Activated T-helper 9 cell treated with anti-CD3 and anti-CD28 coated beads, Interleukin-2, amount 50 U/mL, for 16 hours (primary cell): ENCODE measurements at places on chromosomes 5 and 9.

- DNase-seq, result no peak
Observed at GRCh38 chr5:22473886-22474285, 379.3 kb downstream of the CDH12 start.

- no peak for DNase-seq
Observed at GRCh38 chr5:13328316-13328715, 616.2 kb downstream of the DNAH5 start.

DNA sequence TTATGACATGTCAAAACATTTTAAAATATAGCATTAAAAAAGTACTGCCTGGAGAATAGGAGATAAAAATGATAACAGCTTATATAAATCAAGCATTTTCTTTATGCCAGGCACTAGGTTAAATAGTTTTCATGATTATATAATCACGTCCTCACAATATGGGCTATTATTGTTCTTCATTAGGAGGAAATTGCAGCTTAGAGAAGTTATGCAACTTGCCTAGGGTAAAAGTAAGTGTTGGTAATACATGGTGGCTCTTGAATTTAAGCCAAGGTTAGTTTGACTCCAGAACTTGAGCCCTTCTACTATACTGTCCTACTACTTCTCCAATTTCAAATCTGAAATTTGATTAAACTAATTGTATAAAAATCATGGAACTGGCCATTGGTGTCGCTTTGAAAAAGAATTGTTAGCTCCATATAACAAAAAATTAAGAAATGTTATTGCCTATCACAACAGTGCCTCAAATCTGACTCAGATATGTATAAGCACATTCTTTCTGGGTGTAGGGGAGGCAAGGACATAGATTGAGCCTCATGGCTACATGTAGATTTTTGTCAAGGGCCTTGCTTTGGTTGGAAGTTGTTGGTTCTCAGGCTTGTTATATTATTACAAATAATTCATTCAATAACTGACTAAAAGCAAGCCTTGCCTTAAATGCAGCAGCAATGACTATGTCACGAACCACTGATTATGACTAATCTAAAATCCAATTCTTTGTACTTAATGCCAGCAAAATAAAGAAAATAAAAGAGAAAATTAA is 223.5 kb upstream of the DAB2 start:
- DNase-seq, result no peak

DNA sequence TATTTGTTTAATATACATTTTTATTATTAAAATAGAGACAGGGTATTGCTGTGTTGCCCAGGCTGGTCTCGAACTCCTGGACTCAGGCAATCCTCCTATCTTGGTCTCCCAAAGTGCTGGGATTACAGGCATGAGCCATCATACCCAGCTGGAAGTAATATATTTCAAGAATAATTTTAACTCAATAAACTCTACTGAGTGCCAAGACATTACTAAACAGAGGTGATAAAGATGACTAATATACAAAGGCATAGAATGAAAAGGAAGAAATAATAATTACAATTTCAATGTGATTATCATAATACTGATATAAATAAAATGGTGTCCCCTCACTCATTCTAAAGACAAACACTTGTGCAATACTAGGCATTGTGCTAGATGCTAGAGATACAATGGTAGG is 13.9 kb downstream of the GOLPH3 start:
- DNase-seq, result no peak

DNA sequence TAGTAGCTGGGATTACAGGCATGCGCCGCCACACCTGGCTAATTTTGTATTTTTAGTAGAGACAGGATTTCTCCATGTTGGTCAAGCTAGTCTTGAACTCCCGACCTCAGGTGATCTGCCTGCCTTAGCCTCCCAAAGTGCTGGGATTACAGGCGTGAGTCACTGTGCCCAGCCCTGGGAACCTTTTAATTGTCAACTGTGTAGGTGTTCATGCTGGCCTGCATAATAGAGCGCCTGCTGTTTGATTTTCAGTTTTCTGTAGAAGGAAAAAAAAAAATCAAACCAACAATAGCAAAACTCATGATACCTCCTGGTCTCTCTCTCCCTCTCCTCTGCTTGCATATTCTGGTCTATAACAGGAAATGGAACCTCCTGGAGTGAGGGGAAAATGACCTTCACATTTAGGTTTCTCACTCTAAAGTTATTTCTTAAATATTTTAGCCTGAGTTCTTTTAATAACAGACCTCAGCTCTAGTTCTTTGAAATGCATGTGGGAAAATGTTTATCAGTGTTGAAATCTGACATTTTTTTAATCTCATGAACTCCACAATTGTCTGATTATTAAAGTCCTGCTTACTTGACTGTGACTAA is 51.7 kb downstream of the EXOSC2 start:
- DNase-seq, result no peak

- DNase-seq, result no peak
Observed at GRCh38 chr9:68546596-68547390, 6.1 kb upstream of the TMEM252 start.

DNA sequence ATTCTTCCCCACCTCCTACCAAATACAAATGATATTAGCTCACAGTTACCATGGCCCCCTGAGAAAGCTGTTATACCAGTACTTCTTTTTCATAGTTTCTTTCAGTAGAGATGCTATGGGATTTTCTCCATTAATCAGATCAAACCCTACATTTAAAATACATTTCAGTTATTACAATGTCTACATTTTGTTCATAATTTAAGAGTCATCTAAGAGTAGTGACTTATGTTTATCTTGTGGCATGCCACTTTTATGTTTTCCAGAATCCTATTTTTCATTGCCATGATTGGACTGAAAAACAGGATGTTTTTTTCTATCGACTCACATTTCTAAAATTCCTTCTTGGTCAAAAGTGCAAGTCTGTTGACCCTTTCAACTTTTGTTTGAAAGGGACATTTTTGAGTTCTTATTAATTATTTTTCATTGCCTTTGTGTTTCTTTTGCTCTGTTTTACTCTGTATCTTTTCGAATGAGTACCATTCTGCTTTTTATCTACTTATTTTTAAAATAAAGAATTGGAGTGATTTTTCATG is 77.4 kb upstream of the ANXA1 start:
- no peak for DNase-seq

- DNase-seq, result no peak
Observed at GRCh38 chr5:60533789-60534188, 166.2 kb downstream of the DEPDC1B start.

GRCh38 chr5:76389513-76390154 is 13.5 kb upstream of the IQGAP2 start:
- no peak for DNase-seq

- DNase-seq, result no peak
Observed at GRCh38 chr5:150302301-150303069, at the start of gene ARSI. TSS of gene ARSI (minus strand) at chr5:150302905. CDS start at chr5:150302373, 532 bp downstream.

DNA sequence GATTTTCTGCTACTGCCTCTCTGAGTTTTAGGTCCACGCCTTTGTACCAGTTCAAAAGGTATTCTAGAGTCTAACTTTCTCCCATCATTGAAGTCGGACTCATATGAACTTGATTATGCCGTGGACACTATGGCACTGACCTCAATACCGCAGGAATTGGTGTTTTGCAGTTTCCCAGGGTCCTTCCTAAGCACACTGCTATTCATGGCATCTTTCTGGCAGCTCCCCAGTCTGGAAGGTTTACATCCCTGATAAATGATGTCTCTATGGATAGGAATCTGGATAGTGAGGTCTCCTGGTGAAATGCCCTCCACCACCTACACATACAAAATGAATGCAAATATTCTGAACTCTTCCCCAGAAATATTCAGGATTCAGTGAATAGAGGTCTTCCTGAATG is 422.2 kb downstream of the CTNND2 start:
- no peak for DNase-seq

DNA sequence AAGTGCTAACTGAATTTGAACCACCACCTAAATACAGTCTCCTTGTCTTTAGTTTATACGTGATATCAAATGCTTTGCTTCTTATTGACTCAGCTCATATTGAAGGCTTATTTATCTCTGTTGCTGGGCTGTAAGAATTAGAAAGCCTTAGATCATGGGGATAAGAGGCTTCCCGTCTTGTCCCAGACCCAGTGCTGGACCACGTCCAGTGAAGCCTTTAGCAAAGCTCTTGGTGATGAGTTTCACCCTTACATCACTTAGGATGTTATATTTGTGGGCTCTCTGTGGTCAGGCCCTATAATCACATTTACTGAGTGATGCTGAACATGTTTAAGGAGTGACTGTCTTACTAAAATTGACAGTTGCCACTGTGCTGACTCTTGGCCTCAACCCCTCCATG is 11.2 kb downstream of the FAM240B start:
- no peak for DNase-seq

DNA sequence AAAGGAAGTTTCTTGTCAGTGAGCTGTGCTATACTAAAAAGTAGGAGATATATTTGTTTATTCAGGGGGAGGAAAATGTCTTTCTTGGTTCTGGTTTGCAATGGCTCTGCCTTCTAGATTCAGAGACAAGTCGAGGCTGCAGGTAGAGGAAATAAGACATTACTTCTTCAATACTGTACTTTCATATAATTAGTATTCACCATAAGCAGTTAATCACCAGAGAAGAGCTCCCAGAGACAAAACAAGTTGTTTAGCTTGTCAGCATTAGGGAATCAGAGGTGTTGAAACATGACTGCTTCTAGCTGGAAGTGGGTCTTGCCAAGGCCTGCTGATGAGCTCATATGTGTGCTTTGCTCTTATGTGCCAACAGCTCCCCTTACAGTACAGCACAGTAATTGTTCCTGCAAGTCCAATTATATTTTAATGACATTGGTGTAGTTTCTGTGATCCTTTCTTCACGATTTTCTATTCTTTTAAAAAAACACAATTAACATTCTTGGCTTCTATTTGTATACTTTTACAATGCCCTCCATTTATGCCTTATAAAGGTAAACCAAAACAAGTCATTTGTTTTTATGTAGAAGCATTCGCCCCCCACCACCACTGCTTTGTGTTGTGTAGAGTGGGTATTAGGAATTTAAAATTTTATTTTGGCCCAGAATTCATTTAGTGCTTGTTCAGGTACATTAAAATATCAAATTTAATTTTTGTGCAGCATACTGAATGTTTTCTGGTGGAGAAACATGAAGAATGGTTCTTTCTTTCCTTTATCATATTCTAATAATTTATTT is 112.2 kb downstream of the RPS23 start:
- no peak for DNase-seq

- DNase-seq, result no peak
Observed at GRCh38 chr9:109341561-109341960, 20.7 kb upstream of the EPB41L4B start.

DNA sequence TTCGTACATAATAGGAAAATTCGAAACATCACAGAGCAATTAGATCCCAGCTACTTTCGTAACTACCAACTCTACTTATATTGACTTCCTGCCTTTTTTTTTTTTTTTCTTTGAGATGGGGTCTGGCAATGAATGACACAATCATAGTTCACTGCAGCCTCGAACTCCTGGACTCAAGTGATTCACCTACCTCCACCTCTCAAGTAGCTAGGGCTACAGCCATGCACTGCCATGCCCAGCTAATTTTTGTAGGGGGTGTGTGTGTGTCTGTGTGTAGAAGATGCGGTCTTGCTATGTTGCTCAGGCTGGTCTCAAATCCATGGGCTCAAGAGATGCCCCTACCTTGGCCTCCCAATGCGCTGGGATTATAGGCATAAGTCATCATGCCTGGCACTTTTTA is 5.8 kb upstream of the PAIP2 start:
- no peak for DNase-seq

DNA sequence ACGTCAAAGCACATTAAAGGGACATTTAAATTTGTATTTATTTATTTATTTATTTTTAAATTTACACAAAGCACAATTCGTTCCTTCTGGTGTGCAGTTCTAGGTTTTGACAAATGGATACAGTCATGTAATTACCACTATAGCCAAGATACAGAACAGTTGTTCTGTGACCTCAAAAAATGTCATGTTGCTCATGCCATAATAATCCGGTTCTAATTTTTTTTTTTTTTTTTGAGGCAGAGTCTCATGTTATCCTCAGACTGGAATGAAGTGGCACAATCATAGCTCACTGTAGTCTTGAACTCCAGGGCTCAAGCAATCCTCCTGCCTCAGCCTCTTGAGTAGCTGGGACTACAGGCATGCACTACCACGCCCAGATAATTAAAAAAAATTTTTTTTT is 7.8 kb downstream of the IGFBPL1 start:
- no peak for DNase-seq

- DNase-seq, result no peak
Observed at GRCh38 chr9:76687861-76688391, 76.3 kb upstream of the PCA3 start.

DNA sequence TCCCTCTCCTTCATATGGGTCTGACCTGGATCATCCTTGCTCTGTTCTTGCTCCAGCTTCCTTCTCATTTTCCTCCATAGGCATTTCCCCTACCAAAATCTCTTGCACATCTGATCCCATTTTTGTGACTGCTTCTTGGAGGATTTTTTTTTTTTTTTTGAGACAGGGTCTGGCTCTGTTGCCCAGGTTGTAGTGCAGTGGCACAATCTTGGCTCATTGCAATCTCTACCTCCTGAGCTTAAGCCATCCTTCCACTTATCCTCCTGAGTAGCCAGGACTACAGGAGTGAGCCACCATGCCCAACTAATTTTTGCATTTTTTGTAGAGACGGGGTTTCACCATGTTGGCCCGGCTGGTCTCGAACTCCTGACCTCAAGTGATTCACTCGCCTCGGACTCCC is 10.5 kb upstream of the JMY start:
- DNase-seq, result no peak

GRCh38 chr9:123616707-123617106 is 260.7 kb downstream of the CRB2 start:
- no peak for DNase-seq

DNA sequence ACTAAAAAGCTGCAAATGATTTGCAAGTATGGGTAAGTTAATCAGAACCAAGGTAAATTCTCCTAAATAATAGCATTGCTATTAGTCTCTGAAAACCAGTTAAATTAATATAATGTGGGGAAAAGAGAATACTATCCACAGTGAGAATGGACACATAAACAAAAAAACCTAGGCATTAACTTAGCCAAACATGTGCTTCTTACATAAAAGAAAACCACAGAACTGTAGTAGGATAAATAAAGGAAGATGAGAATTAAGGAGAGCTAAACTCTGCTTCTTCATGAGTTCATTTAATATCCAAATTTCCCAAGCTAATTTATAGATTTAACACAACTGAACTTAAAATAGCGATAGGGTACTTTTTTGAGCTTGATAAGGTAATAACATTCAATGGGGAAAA is 31.8 kb downstream of the ABCA1 start:
- DNase-seq, result no peak

GRCh38 chr5:170070556-170071412 is 34.9 kb upstream of the FOXI1 start:
- no peak for DNase-seq

GRCh38 chr9:117405950-117406705 is 8.7 kb downstream of the ASTN2 start:
- no peak for DNase-seq

GRCh38 chr5:18236386-18236785 is 602.1 kb downstream of the TAF11L14 start:
- DNase-seq, result no peak

DNA sequence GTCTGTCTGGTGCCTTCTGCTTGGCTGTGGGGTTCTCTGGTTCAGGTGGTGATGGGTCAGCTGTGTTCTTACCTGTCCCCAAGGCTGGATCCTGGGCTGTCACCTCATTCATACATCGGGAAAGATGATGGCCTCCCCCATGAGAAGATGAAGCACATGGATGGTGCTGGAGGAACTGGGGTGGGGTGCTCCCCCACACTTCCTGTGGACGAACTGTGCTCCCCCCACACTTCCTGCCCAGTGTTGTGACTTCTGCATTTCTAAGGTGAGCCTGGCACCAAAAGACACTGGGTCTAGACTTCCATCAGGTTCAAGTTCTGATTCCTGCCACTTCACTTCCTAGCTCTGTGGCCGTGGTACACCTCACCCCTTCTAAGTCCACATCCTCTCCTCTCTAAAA is 4.3 kb upstream of the SURF6 start:
- no peak for DNase-seq
